LHCN-M2 (cell line): ENCODE measurements at places on chromosomes 11 and 22. TPM values are rescaled to one million over a fixed set of nuclear protein-coding genes. Genes with fewer than 3 reads are reported as not detected.
A peak's percentile ranks its signal among the peaks of the same experiment; 100 is the strongest.

The MUC6 gene
- not detected in 2 replicates for total RNA-seq

DNA sequence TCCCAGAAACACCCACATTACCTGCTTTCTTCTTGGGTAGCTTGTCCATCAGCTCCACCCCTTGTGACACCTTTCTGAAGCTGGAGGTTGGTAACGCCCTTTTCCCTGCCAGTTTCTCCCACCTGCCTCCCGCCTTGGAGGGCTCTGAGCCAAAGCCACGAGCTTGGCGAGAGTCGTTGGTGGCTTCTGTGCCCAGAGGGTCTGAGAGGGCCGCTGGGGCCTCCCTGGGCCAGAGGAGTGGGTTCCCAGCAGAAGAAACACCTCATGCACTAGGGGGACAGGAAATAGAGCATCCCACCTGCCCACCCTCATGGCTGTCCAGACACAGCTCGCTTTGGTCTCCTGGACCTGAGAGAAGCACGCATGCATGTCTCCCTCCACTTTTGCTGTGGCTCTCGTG lies 37.9 kb downstream of the B3GAT1 start:
- no peak for DNase-seq

DNA sequence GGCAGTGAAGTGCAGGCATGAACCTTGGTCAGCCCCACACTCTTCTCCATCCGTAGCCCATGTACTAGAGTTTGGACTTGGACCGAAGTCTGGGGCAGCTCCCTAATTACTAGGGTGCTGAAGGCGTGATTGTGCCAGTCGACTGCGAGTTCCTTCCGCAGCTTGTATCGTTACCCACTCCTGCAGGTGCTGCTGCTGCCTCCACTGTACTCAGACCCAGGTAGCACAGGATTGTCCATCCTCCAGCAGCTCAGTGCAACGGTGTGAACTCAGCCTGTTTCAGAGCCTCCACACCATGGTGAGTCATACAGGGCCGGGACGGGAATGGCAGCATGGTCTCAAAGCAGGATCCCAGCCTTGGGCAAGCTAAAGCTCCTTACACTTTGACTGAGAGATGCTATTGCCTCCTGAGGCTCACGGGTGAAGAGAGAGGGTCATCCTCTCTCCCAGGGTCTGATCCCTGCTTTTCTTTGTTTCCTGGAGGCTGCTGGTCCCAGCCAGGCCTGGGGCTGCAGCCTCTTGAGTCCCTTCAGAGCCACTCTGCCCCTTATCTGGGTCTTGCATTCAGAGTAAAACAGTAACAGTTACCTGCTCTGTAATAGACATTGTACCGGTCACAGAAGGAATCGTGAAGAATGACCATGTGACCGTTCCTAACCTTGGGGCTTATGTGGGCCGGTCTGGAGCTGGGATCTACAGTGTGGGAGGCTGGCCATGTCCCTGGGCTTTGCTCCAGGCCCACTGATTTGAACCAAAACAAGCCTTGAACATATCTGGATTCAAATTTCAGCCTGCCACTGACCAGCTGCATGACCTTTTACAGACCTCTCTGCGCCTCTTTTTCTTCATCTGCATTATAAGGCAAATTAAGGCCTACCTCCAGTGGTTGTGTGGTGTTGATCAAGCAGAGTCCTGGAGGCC lies 1.7 kb downstream of the TKFC start:
- DNase-seq = peak; percentile 51

DNA sequence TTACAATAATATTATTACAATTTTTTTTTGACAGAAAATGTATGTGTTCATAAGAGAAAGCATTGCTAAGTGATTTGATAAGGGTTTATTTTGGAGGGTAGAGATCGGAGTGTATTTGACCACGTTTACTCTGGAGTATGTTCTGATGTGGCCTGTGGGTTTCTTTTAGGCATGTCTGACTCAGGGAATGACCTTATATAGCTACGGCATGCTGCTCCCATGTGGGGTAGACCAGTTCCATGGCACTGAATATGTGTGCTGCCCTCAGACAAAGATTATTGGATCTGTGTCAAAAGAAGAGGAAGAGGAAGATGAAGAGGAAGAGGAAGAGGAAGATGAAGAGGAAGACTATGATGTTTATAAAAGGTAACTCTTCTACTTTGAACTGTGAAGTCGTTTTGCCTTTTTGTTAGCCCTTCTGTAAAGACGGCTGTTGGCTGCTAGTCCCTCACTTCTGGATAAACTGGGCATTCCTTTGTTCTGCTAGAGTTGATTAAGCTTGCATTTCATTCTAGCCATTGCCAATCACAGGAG lies 38.1 kb upstream of the ST14 start:
- DNase-seq = peak; percentile 85

The OR4D6 gene
- not detected in 2 replicates for total RNA-seq

The TEX12 gene
- total RNA-seq = not detected in 2 replicates

GRCh38 chr11:67419325-67420049 lies 4.0 kb downstream of the CARNS1 start:
- no peak for DNase-seq

GRCh38 chr11:64296236-64296635 lies 3.9 kb upstream of the CATSPERZ start:
- no peak for DNase-seq

The RFPL1 gene
- not detected in 2 replicates for total RNA-seq

DNA sequence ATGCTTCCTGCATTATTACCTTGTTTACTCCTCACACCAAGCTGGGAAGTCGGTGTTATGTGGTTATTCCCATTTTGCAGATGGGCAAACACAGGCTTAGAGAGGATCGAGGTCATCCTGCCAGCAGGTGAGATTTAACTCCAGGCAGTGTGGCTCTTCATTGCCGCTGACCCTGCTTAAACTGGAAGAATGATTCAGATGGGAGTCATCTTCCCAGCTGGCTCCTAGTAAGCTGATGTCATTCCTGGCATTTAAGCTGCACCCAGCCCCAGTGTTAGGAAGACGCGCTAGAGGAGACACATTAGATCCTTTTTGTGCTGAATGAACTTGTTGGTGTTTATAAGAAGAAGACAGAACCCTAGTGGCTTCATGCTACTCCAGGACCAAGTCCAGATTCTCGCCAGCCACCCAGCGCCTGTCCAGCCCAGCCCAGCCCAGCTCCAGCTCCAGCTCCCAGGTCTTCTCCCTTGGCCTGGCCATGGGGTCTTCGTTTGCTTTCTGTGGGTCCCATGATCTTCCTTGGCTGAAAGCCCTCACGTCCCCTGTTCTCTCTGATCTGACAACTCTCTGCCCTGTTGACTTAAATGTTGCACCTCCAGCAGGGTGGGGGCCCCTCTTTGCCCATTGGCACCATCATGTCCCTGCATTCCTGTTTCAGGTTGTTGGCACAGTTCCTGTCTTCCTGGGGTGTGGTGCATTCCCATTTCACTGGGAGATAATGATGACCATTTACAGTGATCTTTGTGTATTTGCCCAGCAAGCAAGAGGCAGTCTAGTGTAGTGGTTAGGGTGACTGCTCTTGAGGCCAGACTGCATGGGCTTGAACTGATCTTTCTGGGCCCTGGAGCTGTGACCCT lies 13.6 kb downstream of the PARVB start:
- DNase-seq = peak; percentile 96

The TESMIN gene
- total RNA-seq = not detected in 2 replicates

- DNase-seq = no peak
Measured at GRCh38 chr11:104582431-104582830, 315.8 kb downstream of the CASP12 start.

The KDM4E gene
- not detected in 2 replicates for total RNA-seq
